ENCODE measurements at places on chromosomes 5 and 9. TPM values are rescaled to one million over a fixed set of nuclear protein-coding genes. Genes with fewer than 3 reads are reported as not detected.

PITX1 gene
- not detected for total RNA-seq

FNIP1 gene
- 31.1 TPM for total RNA-seq

CDH18 gene
- not detected for total RNA-seq

C7 gene
- 849 TPM for total RNA-seq

SLCO6A1 gene
- total RNA-seq = not detected

FBXL7 gene
- total RNA-seq = 6.1 TPM

PCDHB4 gene
- 5.8 TPM for total RNA-seq

SEMA6A gene
- total RNA-seq = 51.6 TPM

CRB2 gene
- total RNA-seq = 0.88 TPM

GABRA1 gene
- total RNA-seq = not detected

TAS2R1 gene
- not detected for total RNA-seq

CLIC3 gene
- total RNA-seq = 4.0 TPM

HAVCR2 gene
- total RNA-seq = 14.6 TPM

ANKRA2 gene
- total RNA-seq = 22.3 TPM

DBH gene
- not detected for total RNA-seq

SPATA31E1 gene
- total RNA-seq = not detected

SOX30 gene
- total RNA-seq = 0.09 TPM

PLAC8L1 gene
- not detected for total RNA-seq

TXNDC8 gene
- total RNA-seq = not detected

XRCC4 gene
- total RNA-seq = 9.4 TPM

SLC6A3 gene
- total RNA-seq = 0.54 TPM

ZBTB5 gene
- 14.1 TPM for total RNA-seq

STPG3 gene
- 0.38 TPM for total RNA-seq

MCCC2 gene
- 61.0 TPM for total RNA-seq

MYMK gene
- not detected for total RNA-seq

WDR5 gene
- total RNA-seq = 25.4 TPM

NSG2 gene
- total RNA-seq = not detected

STRBP gene
- 30.7 TPM for total RNA-seq

NUTM2G gene
- not detected for total RNA-seq

KCNN2 gene
- 1.5 TPM for total RNA-seq

RASGRF2 gene
- 14.7 TPM for total RNA-seq

RMRP gene
- 36,256 TPM for total RNA-seq

PCDHGA8 gene
- total RNA-seq = 1.8 TPM

PPWD1 gene
- total RNA-seq = 29.7 TPM

CEP72 gene
- 7.8 TPM for total RNA-seq

POU5F2 gene
- 1.8 TPM for total RNA-seq

IFNA21 gene
- not detected for total RNA-seq

GRXCR2 gene
- total RNA-seq = not detected

PPP1R26 gene
- 22.0 TPM for total RNA-seq

ANKDD1B gene
- total RNA-seq = 3.1 TPM
